ENCODE measurements at places on chromosomes 7 and 10. TPM values are rescaled to one million over a fixed set of nuclear protein-coding genes. Genes with fewer than 3 reads are reported as not detected.

- no peak for DNase-seq
Observed at GRCh38 chr7:147332988-147333387, 1216.4 kb downstream of the CNTNAP2 start.

CTAGE8 gene
- total RNA-seq = 1.2 TPM

GRCh38 chr7:112211348-112211907 is 4.9 kb downstream of the ZNF277 start:
- no peak for DNase-seq

GRCh38 chr7:81608748-81609382 is 161.0 kb downstream of the HGF start:
- DNase-seq = no peak

- DNase-seq = no peak
Observed at GRCh38 chr7:46233585-46234329, 312.7 kb upstream of the IGFBP3 start.

- DNase-seq = no peak
Observed at GRCh38 chr7:133550145-133550544, 297.3 kb downstream of the EXOC4 start.

SFTPD gene
- total RNA-seq = 0.74 TPM

SUMF2 gene
- 31.7 TPM for total RNA-seq

DNA sequence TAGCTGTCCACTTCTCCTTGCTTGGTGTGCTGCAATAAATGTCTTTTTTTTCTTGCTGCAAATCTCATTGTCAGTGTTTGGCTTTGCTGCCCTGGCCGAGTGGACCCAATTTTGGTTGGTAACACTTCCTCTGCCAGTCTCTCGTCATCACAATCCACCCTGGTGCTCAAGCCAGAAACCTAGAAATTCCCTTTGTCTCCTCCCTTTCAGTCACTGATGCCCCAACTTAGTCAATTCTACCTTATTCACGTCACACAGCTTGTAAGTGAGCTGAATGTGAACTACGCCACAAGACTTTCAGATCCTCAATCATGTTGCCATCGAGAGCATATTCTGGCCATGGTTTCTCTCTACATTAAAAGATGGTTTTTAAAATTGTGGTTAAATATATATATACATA is 13.0 kb upstream of the FRA10AC1 start:
- DNase-seq = no peak

Measured in right atrium auricular region (tissue), 2 donors.